HFFc6 (cell line): ENCODE measurements at places on chromosomes 3 and 15. TPM values are rescaled to one million over a fixed set of nuclear protein-coding genes. Genes with fewer than 3 reads are reported as not detected.

DNA sequence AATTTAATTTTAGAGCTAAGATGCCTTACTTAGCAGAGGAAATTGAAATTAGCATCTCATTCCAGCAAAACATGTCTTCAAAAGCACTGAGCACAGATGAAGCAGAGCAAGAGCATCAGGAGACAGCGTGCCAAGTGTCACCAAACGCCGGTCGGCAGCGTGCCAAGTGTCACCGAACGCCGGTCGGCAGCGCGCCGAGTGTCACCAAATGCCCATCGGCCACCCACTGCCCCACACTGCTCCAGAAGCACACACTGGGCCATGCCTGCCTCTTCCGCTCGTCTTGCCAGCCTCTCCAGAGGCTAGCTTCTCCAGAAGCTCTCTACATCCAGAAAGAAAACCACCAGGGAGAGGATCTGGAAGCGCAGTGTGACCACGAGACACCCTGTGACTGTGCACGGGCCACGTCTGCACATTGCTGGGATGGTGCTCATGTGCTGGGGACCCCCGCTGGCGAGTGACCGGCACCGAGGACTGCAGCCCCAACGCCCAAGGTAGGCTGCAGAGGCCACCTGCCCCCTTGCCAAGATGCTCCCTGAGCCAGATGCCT, 37.8 kb downstream of the CYFIP1 start:
- peaks cover 7% of the 10 kb centered on the region for H3K36me3 ChIP-seq
- no peaks in the 10 kb centered on the region for H3K27me3 ChIP-seq
- DNase-seq: no peak
- no peak overlapping the region for H3K27ac ChIP-seq
- H3K4me1 ChIP-seq: peaks cover 7% of the 10 kb centered on the region; the same call in 1 of the 2 replicates

- peaks cover 20% of the 10 kb centered on the region for H3K4me1 ChIP-seq
- H3K27ac ChIP-seq: no peak overlapping the region
- peaks cover 8% of the 10 kb centered on the region for H3K27me3 ChIP-seq
- DNase-seq: no peak
Measured at GRCh38 chr3:72306800-72307341, 521.9 kb upstream of the PROK2 start.

GRCh38 chr3:138118612-138119422, 3.4 kb upstream of the DZIP1L start:
- H3K27me3 ChIP-seq: peaks cover 2% of the 10 kb centered on the region; the same call in 1 of the 2 replicates
- peaks cover 35% of the 10 kb centered on the region for H3K4me1 ChIP-seq
- H3K36me3 ChIP-seq: no peaks in the 10 kb centered on the region; the same call in 1 of the 2 replicates
- peak overlapping the region; percentile 31; the same call in 1 of the 2 replicates for H3K4me3 ChIP-seq
- no peak overlapping the region for H3K27ac ChIP-seq
- DNase-seq: peak; percentile 61

- peaks cover 2% of the 10 kb centered on the region for H3K27me3 ChIP-seq
- peaks cover 10% of the 10 kb centered on the region for H3K4me1 ChIP-seq
- no peak overlapping the region for H3K4me3 ChIP-seq
- peak overlapping the region; percentile 45 for H3K27ac ChIP-seq
Measured at GRCh38 chr3:64454179-64454578, 228.9 kb upstream of the PRICKLE2 start.

DNA sequence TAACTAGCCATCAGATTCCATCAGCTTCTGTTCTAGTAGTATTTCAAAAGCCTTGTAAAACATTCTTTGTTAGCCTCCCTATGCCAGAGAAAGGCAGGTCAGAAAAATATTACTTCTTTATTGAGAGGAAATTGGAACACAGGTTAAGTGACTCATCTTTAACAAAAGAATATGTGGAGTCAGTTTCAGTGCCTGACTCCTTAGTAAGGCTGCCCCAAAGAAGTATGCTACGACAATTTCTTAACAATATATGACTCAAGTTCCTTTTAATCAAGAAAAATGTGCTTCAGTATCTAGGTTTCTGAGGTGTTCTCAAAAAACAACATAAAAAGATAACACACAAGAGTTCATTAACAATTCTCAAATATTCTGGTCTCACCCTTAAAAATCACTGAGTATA, 139.2 kb downstream of the VPS13C start:
- peaks cover 22% of the 10 kb centered on the region for H3K4me1 ChIP-seq
- H3K4me3 ChIP-seq: no peak overlapping the region
- H3K27me3 ChIP-seq: peaks cover 1% of the 10 kb centered on the region; the same call in 1 of the 2 replicates
- H3K27ac ChIP-seq: no peak overlapping the region
- DNase-seq: no peak
- peaks cover 10% of the 10 kb centered on the region for H3K36me3 ChIP-seq

GRCh38 chr3:60835796-60836195, 415.5 kb downstream of the FHIT start:
- no peak overlapping the region for H3K27ac ChIP-seq
- H3K4me3 ChIP-seq: no peak overlapping the region
- H3K36me3 ChIP-seq: no peaks in the 10 kb centered on the region
- DNase-seq: no peak
- no peaks in the 10 kb centered on the region for H3K4me1 ChIP-seq
- H3K27me3 ChIP-seq: no peaks in the 10 kb centered on the region; the same call in 1 of the 2 replicates

GRCh38 chr3:144033240-144033589, 61.6 kb downstream of the DIPK2A start:
- no peaks in the 10 kb centered on the region for H3K36me3 ChIP-seq
- no peak overlapping the region for H3K27ac ChIP-seq
- no peaks in the 10 kb centered on the region for H3K4me1 ChIP-seq
- no peak overlapping the region for H3K4me3 ChIP-seq
- H3K27me3 ChIP-seq: no peaks in the 10 kb centered on the region; the same call in 1 of the 2 replicates
- no peak for DNase-seq

- no peaks in the 10 kb centered on the region for H3K4me1 ChIP-seq
- DNase-seq: no peak
- H3K4me3 ChIP-seq: no peak overlapping the region
- no peak overlapping the region for H3K27ac ChIP-seq
- H3K36me3 ChIP-seq: no peaks in the 10 kb centered on the region
Measured at GRCh38 chr3:168476360-168476980, 380.7 kb upstream of the GOLIM4 start.

DNA sequence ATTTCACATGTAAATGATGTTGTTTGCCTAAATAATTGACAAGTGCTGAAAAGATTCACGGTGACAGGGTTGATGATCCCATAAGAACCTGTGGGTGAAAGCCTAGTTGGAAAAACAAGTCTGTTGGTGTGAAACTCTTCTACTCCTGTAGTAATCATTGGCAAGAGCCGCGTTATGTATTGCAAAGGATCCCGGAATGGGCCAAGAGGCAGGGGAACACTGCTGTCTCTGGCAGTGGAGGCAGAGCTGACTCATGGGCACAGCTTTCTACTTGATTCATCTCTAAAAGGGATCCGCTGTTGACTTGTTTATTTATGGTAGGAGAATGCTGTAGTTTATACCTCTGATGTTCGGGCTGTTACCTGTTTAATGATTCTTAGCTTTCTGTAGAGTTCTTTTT, 63.1 kb downstream of the MAP6D1 start:
- H3K27me3 ChIP-seq: no peaks in the 10 kb centered on the region
- 0 out of 2 replicates have a peak overlapping the region, but pooled peaks have one; percentile 11 for H3K27ac ChIP-seq
- DNase-seq: no peak
- peaks cover 41% of the 10 kb centered on the region for H3K36me3 ChIP-seq
- no peak overlapping the region for H3K4me3 ChIP-seq

DNA sequence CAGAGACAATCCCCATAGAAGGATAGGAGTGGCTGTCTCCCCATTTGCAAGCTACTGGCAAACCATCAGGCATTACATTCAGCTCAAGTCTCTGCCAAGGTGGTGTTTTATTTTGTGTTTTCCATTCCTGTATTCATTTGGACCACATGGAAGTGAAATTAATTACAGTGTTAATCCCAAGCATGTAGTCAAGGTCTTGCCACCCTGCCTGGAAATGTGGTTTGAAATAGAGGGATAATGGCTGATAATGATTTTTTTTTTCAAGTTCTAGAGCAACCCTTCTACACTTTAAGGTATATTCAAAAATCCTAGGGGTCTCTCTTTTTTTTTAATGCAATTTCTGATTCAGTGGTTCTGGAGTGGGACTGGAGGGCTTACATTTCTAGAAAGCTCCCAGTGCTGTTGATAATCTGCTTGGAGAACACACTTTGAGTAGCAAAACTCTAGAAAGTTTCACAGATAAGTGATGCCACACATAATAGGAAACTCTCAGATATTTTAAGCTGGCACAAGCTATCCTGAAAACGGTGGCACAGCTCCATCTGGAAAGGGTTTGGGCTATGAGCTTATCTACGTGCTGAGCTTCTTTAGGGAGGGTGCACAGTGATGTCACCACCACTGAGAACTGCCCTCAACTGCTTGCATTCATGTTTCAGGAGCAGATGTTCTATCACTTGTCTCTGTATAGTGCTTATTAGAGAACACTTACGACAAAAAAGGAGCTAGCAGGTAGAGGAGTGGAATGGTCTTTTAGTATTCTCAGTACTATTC, 140.1 kb upstream of the IL12A start:
- no peaks in the 10 kb centered on the region for H3K27me3 ChIP-seq
- H3K4me1 ChIP-seq: peaks cover 85% of the 10 kb centered on the region
- no peak overlapping the region for H3K4me3 ChIP-seq

DNA sequence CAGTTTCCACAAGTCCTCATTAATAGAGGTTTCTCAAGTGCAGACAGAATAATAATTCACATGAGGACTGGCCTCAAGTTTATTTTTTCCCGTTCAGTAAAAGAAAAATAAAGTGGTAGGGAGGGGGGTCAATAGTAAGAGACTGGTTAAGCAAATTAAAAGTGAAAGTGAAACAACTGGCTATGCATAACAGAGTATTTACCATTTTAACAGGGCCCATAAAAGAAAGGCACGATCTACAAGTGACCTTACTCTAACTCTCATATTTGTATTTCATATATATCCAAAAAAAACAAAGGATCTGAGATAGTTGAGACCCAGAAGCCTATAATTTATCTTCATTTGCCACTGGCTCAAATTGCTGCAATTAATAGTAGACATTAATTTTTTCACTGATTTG, 686.3 kb downstream of the NTRK3 start:
- H3K36me3 ChIP-seq: no peaks in the 10 kb centered on the region
- H3K27me3 ChIP-seq: peaks cover 10% of the 10 kb centered on the region
- H3K4me1 ChIP-seq: peaks cover 46% of the 10 kb centered on the region
- H3K4me3 ChIP-seq: peak overlapping the region; percentile 69
- no peak for DNase-seq
- no peak overlapping the region for H3K27ac ChIP-seq

DNA sequence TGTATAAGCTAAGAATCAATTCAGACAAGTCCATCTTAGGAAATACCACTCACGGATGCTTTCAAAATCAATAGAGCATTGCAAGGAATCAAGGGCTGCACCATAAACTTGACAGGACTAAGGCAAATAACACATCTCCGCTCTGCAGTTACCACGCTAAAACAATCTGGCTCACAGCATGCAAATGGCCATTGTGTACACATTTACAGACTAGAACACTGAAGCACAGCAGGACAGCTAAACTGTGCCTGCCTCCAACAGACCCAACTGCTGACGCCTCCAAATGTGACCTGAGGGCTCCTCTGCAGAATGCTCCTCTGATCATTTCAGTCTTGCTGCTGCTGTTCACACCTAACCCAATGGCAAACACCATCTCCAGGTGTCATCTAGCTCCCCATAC, 104.3 kb downstream of the MEX3B start:
- DNase-seq: no peak
- peaks cover 3% of the 10 kb centered on the region for H3K27me3 ChIP-seq
- H3K4me3 ChIP-seq: no peak overlapping the region; the same call in 1 of the 2 replicates
- no peaks in the 10 kb centered on the region for H3K36me3 ChIP-seq
- H3K27ac ChIP-seq: peak overlapping the region; percentile 4; the same call in 1 of the 2 replicates

GRCh38 chr3:156615592-156616173, 58.7 kb upstream of the TIPARP start:
- H3K27me3 ChIP-seq: no peaks in the 10 kb centered on the region
- H3K36me3 ChIP-seq: no peaks in the 10 kb centered on the region
- peak overlapping the region; percentile 77 for H3K27ac ChIP-seq

DNA sequence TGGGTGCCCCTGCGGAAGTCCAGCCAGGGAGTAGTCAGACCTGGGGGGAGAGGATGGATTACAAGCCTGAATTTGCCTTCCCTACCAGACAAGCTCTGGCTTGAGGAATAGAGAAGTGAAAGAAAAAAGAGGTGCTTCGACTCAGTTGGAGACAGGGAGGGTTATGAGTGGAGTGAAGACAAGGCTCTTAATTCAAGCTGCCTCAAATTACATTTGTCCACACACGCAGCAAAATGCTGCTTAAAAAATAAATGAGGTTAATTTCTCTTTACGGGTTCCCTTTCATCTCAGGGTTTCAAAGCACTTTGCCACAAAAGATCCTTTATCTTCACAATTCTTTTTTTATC, 49.0 kb upstream of the SLC4A7 start:
- H3K4me3 ChIP-seq: peak overlapping the region; percentile 68
- H3K27me3 ChIP-seq: 0 out of 2 replicates have a peak, but pooled peaks cover 4% of the 10 kb centered on the region
- DNase-seq: no peak

DNA sequence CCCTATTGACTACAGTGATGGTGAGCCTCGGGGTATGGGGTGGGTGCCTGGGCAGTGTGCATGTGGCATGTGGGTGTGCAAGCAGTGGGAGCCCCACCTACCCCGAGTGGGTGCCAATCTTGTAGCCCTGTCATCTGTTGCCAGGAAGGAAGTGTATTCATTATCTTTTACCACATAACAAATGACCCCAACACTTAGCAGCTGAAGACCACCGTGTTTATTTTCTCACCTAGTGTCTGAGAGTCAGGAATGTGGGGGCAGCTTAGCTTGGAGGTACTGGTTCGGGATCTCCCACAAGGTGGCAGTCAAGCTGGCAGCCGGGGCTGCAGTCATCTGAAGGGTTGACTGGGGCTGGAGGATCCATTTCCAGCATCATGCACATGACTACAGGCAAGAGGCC, 21.7 kb downstream of the XYLB start:
- DNase-seq: no peak
- no peak overlapping the region for H3K4me3 ChIP-seq
- no peak overlapping the region for H3K27ac ChIP-seq
- H3K4me1 ChIP-seq: no peaks in the 10 kb centered on the region
- no peaks in the 10 kb centered on the region; the same call in 1 of the 2 replicates for H3K27me3 ChIP-seq

GRCh38 chr3:169278667-169279066, 384.8 kb downstream of the MECOM start:
- peaks cover 32% of the 10 kb centered on the region for H3K4me1 ChIP-seq
- DNase-seq: no peak
- H3K27me3 ChIP-seq: no peaks in the 10 kb centered on the region
- H3K27ac ChIP-seq: no peak overlapping the region
- no peak overlapping the region for H3K4me3 ChIP-seq
- H3K36me3 ChIP-seq: no peaks in the 10 kb centered on the region

DNA sequence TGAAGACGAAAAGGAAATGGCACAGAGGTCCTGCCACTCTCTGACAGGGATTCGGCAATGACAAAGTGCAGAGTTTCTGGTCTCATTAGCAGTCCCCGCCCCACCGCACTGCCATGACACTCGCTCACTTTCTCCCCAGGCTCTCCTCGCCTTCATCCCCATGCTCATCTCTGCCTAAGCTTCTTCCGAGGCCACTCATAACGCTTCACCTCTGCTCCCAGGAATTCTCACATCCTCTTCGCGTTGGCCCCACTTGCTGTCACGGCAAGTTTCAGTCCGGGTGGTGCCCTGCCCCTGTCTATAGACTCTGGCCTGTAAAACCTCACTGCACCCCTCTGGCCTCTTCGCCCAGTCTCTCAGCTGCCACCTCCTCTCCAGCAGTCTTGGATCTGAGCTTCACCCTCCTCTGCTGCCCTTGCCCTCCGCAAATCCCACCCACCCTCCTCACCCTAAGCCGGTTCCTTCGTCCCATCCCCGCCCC, 654 bp downstream of the RUBCN start:
- H3K36me3 ChIP-seq: peaks cover 11% of the 10 kb centered on the region
- DNase-seq: no peak
- no peaks in the 10 kb centered on the region; the same call in 1 of the 2 replicates for H3K27me3 ChIP-seq
- peaks cover 45% of the 10 kb centered on the region for H3K4me1 ChIP-seq

The LRIG1 gene
- total RNA-seq: 1.7 to 2.7 TPM (median 1.7 TPM) in 3 replicates

The SMC4 gene
- 58.2 to 108 TPM (median 108 TPM) in 3 replicates for total RNA-seq

The TSEN2 gene
- total RNA-seq: 9.8 to 15.5 TPM (median 11.5 TPM) in 3 replicates

The HDAC11 gene
- total RNA-seq: 10.0 to 11.7 TPM (median 11.2 TPM) in 3 replicates

The SNTN gene
- not detected in 3 replicates for total RNA-seq

The MRAS gene
- total RNA-seq: 67.7 to 95.1 TPM (median 79.3 TPM) in 3 replicates

The EFL1 gene
- 14.7 to 19.5 TPM (median 19.0 TPM) in 3 replicates for total RNA-seq
